ENCODE measurements at places on chromosomes 12 and 14.

- DNase-seq = no peak
Measured at GRCh38 chr12:118361889-118362288, 10.8 kb downstream of the TAOK3 start.

DNA sequence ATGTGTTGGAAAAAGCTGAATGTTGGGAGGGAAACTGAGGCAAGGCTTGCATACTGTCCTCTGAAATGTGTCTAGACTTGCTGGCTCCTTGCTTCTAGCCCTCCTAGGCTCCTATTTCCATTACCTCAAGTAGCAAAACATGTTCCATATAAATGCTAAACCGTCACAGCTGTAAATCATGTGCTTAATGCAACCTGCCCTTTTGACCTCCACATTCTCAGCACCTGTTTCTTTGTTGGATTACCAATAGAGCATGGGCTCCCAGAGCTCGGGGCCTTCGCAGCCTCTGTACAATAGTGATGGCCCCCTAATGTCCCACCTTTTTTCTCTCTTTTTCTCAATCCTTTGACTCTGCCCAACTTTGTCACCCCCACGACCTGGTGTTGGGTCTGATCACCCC is 23.3 kb downstream of the RERGL start:
- no peak for DNase-seq

GRCh38 chr14:50516091-50516490 is 16.3 kb downstream of the MAP4K5 start:
- DNase-seq = no peak

DNA sequence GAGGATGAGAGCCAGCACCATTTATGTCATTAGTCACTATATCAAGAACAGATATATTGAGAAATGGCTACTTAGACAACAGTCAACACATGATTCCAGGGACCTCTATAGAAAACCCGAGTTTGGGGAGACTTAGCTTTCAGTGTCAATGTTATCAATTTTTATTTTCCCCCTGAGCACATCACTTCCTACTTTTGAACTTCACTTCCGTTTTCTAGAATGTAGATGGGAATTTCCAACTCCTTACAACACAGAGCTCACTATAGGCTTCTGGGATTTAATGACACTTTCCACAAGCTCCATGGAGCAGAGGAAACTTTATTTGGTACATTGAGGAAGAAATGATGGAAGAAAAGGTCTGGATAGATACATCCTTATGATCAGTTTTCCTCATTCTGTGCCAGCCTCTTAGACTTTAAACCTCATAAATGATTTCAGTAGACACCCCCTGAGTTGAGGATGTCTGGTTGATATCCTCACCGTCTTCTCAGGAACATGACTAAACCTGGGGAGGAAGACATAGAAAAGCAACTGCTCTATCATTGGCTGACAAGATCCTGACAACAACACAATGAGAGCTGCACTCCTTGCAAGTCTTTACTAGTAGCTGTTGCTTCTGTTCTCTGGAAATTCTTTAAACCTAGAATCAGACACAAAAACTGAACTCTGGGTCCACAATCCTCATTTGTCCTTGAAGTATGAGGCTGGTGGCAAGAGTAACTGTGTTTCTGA is 449.4 kb upstream of the OR4E1 start:
- DNase-seq = no peak

DNA sequence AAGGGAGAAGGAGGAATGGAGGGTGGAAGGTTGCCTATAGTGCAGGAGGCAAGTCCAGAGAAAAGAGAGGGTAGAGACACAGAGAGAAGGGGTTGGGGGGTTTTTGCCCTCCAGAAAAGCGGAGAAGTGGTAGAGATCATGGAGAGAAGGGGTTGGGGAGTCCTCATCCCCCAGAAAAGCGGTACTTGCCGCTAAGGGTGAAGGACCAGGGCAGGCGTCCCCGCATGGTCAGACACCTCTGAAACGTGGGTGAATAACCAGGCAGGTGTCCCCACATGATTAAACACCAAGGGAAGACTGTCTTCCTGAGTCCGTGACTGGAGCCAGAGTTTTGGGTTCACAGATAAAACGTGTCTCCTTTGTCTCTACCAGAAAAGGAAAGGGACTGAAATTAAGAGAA is 439.0 kb downstream of the SOX5 start:
- no peak for DNase-seq

- no peak for DNase-seq
Measured at GRCh38 chr12:25311506-25311905, 60.8 kb upstream of the KRAS start.

- no peak for DNase-seq
Measured at GRCh38 chr12:90172524-90172923, 463.9 kb upstream of the ATP2B1 start.

- DNase-seq = no peak
Measured at GRCh38 chr14:57480051-57480450, 13.6 kb downstream of the CCDC198 start.

DNA sequence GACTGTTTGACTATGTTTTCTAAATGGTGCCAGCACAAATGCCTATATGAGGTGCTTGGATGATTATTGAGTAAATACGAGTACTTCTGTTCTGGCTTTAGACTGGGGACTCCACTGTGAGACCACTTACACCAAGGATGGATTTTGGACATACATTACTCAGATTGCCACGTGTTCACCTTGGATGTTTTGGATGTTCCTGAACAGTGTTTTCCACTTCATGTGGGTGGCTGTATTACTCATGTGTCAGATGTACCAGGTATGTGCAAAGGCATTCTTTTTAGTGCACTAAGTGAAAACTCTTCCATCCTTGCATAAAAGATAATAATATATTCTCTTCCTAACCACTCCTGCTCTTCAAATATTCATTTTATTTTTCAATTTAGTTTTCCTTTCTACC is 30.7 kb downstream of the CSRP2 start:
- DNase-seq = no peak

- no peak for DNase-seq
Measured at GRCh38 chr12:58268069-58268468, 326.7 kb downstream of the ATP23 start.

- peak; percentile 92 for DNase-seq
Measured at GRCh38 chr12:132908145-132909029, 21.0 kb upstream of the CHFR start.

DNA sequence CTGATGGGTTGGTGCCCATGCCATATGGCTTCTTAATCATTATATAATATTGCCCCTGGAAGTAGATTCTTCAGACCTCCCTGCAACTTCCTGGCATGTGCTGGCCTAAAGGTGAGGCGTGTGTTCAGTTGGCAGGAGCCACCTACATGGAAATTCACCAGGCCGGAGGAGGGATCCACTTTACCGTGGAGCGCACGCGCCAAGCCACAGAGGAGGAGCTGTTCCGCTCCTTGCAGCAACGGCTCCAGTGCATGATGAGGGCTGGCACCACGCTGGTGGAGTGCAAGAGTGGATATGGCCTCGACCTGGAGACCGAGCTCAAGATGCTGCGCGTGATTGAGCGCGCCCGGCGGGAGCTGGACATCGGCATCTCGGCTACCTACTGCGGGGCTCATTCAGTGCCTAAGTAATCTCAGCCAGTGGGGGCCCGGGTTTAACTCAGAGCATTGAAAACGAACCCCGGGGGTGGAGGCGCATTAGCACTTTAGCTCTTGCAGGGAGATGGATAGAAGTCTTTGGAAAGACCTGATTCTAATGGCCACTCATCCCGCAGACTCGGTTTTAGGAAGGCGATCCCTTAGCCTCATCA is 13.5 kb downstream of the AMDHD1 start:
- no peak for DNase-seq

GRCh38 chr12:13186302-13186701 is 10.2 kb upstream of the EMP1 start:
- DNase-seq = no peak
